ENCODE measurements at places on chromosomes 7 and 10. TPM values are rescaled to one million over a fixed set of nuclear protein-coding genes. Genes with fewer than 3 reads are reported as not detected.

DNA sequence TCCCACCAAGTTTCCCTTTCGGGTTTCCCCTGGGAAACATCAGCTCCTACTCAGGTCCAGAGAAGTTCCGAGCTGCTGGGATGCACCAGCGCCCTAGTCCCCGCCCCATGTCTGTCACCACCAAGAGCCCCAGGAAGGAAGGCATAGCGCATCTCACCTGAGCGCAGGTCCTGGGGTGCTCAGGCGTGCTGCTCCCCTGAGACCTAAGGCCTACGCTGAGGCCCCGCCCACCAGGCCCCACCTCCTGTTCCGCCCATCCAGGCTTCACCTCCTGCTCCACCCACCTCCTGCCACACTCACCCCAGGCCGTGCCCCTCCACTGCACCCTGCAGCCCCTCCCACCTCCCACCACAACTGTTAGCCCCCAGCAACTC is 1.2 kb upstream of the TFR2 start:
- no peaks in the 10 kb centered on the region for H3K27me3 ChIP-seq
- H3K4me1 ChIP-seq: no peaks in the 10 kb centered on the region

GRCh38 chr10:83582407-83583095 is 556.8 kb upstream of the GHITM start:
- no peaks in the 10 kb centered on the region for H3K27me3 ChIP-seq
- no peak for DNase-seq
- H3K4me1 ChIP-seq: no peaks in the 10 kb centered on the region
- H3K36me3 ChIP-seq: no peaks in the 10 kb centered on the region
- H3K27ac ChIP-seq: no peak overlapping the region

DNA sequence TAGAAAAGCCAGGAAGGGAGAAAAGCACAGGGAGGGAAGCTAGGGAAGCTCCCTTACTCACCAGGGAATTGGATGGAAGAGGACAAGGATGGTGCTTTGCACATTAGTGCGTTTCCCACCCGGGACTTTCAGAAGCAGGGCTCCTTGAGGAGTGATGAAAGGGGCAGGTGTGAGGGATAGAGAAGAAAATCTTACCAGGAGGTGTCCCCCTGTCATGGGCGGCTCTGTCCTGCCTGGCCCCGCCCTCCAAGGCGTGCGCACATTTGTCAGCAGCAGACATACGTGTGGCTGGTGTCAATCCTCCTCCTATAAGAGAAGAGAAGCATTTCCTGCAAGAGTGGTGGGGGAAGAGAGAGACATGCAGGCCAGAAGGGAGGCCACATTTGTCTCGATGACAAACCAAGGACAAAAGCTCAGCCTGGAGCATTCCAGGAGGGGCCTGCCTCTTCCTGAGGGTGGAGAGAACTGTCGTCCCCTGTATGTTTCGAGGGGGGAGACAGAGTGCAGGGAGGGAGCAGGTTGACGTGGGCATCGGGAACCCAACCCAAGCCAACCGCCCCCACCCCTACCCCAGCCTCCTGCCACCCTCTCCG is 47.4 kb upstream of the COMTD1 start:
- no peak overlapping the region for H3K27ac ChIP-seq
- H3K4me3 ChIP-seq: no peak overlapping the region
- no peaks in the 10 kb centered on the region for H3K36me3 ChIP-seq

GRCh38 chr7:148687555-148687954 is 11.1 kb upstream of the CUL1 start:
- H3K36me3 ChIP-seq: no peaks in the 10 kb centered on the region
- no peak overlapping the region for H3K27ac ChIP-seq
- no peaks in the 10 kb centered on the region for H3K4me1 ChIP-seq
- H3K27me3 ChIP-seq: no peaks in the 10 kb centered on the region
- no peak overlapping the region for H3K4me3 ChIP-seq
- DNase-seq: no peak

GRCh38 chr10:71746344-71747037 is 26.8 kb downstream of the VSIR start:
- peaks cover 17% of the 10 kb centered on the region for H3K4me1 ChIP-seq
- peak; percentile 65 for DNase-seq
- no peaks in the 10 kb centered on the region for H3K36me3 ChIP-seq
- no peak overlapping the region for H3K27ac ChIP-seq
- H3K4me3 ChIP-seq: no peak overlapping the region

GRCh38 chr7:50792342-50793119 is 9.8 kb upstream of the GRB10 start:
- DNase-seq: peak; percentile 52
- no peaks in the 10 kb centered on the region for H3K27me3 ChIP-seq
- peak overlapping the region; percentile 85 for H3K27ac ChIP-seq

GRCh38 chr7:109351493-109351892 is 781.8 kb downstream of the DNAJB9 start:
- DNase-seq: no peak
- H3K4me1 ChIP-seq: no peaks in the 10 kb centered on the region
- no peaks in the 10 kb centered on the region for H3K36me3 ChIP-seq
- H3K27ac ChIP-seq: no peak overlapping the region
- no peak overlapping the region for H3K4me3 ChIP-seq

- H3K36me3 ChIP-seq: no peaks in the 10 kb centered on the region
- peak overlapping the region; percentile 75 for H3K27ac ChIP-seq
- no peak overlapping the region for H3K4me3 ChIP-seq
Observed at GRCh38 chr10:97575127-97575668, 2.6 kb downstream of the ANKRD2 start.

DNA sequence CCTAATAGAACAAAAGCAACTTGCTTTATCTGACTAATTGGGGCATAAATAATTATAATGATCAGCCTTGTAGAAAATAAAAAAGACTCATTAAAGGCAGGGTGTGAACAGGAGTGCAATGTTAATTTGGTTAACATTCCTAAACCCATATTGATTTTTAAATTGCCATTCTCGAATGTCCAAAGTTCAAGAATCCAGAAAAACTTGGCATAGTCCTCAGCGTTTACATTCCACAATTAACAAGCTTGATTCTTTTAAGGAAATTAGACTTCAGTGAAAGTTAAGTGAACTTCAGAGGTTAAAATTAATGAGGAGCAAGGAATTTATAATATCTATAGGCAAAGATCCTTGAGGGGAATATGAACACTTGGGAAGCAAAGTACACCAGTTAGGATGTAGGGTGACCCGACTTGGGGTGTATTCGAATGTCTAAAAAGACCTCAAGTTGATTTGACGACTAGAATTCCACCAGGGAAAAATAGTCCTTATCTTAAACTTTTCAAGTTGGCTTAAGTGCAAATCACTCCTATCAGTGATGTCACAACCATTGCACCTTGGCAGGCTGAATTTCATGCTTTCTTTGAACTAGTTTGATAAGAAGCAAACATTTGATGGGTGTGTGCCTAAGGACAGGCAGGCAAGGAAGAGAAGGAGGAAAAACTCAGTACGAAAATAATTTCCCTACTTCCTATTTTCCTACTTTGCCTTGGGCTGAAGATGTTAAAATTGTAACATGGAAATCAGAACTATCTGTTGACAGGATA is 830.4 kb upstream of the COBL start:
- no peak overlapping the region for H3K4me3 ChIP-seq
- H3K36me3 ChIP-seq: no peaks in the 10 kb centered on the region
- no peaks in the 10 kb centered on the region for H3K4me1 ChIP-seq
- H3K27ac ChIP-seq: no peak overlapping the region
- H3K27me3 ChIP-seq: no peaks in the 10 kb centered on the region

DNA sequence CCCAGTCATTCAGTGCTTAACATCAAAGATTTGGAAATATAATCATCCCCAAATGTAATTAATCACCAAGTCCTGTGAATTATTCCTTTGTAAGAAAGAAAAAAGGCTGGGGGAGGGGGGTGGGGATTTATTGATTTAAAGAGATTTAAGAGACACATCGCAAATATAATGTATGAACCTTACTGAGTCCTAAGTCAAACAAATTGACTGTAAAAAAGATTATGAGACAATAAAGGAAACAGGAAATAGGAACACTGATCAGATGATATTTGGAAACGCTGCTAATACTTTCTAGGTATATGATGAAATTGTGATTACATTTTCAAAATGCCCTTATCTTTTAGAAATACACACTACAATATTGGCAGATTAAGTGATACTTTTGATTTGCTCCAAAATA is 92.5 kb downstream of the ATE1 start:
- H3K36me3 ChIP-seq: peaks cover 9% of the 10 kb centered on the region
- no peak overlapping the region for H3K27ac ChIP-seq
- no peak for DNase-seq
- no peak overlapping the region for H3K4me3 ChIP-seq
- H3K4me1 ChIP-seq: no peaks in the 10 kb centered on the region
- no peaks in the 10 kb centered on the region for H3K27me3 ChIP-seq

DNA sequence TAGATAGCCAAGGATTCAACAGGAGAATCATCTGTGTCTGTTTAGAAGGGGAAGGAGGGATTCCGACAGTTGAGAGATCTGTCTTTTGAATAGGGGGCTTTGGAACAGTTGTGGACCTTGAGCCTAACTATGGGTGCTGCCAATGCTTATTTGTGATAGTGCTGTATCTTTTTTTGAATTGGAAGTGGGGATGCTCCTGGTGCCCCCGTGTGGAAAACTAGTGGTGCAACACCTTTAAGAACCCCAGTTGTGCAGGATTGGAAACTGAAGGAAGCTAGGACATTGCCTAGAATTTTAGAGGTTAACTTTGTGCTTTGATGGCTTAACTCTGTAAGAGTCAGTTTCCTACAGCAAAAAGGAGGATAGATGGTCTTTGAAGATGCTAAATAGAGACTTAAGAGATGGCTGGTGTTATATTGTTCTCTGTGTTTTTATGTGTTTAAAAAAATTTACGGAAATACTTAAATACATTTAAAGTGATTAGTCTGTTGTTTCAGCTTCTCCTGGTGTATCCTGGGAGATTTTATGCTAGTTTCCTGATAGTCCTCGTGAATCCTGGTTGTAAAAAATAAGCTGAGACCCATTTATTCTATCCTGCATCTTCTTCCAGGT is 69.3 kb downstream of the AP3M1 start:
- no peaks in the 10 kb centered on the region for H3K27me3 ChIP-seq
- DNase-seq: peak; percentile 42

GRCh38 chr10:115772606-115773005 is 500.4 kb downstream of the GFRA1 start:
- no peak overlapping the region for H3K4me3 ChIP-seq
- no peaks in the 10 kb centered on the region for H3K4me1 ChIP-seq
- no peaks in the 10 kb centered on the region for H3K27me3 ChIP-seq

- no peaks in the 10 kb centered on the region for H3K4me1 ChIP-seq
- no peak overlapping the region for H3K4me3 ChIP-seq
- H3K27me3 ChIP-seq: no peaks in the 10 kb centered on the region
- no peak for DNase-seq
- no peak overlapping the region for H3K27ac ChIP-seq
Observed at GRCh38 chr10:22742678-22743077, 28.3 kb upstream of the PIP4K2A start.

- H3K27ac ChIP-seq: no peak overlapping the region
- H3K27me3 ChIP-seq: no peaks in the 10 kb centered on the region
- H3K36me3 ChIP-seq: peaks cover 4% of the 10 kb centered on the region
- H3K4me1 ChIP-seq: peaks cover 38% of the 10 kb centered on the region
Observed at GRCh38 chr10:5464546-5464945, 34.8 kb downstream of the CALML5 start.

- H3K4me3 ChIP-seq: no peak overlapping the region
- no peaks in the 10 kb centered on the region for H3K36me3 ChIP-seq
- H3K27ac ChIP-seq: no peak overlapping the region
- DNase-seq: no peak
- H3K27me3 ChIP-seq: no peaks in the 10 kb centered on the region
Observed at GRCh38 chr10:128657548-128657947, 531.3 kb upstream of the MKI67 start.

DNA sequence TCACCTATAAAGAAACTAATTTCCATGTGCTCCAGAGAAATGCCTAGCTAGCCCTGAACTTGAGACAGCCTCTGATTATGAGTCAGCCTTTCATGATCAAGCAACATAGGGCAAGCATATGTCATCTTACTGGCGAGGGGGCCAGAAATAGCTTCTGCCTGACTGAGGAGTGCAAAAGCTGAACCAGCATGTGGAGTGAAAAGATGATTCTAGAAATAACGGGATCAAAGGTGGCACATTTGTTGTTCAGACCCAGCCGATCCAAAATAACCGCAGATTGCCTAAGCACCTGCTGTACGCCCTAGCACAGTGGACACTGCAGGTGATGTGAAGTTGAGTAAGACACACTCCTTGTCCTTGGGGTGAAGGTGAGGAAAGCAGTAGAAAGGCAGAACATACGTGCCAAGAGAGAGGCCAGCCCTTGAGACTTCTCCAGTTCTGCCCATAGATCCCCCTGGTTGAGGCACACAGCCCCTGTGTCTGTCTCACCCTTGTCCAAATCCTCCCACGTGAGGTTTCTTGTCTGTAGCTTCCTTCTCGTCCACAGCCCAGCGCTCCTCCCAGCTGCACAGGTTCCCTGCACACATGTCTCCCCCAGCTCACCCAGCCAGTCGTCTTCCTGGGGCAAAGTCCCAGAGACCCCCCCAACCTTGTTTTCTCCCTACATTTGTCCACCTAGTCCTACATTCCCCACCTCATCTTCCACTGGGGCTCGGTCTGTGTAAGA is 2.8 kb upstream of the BCL7B start:
- no peak for DNase-seq
- no peaks in the 10 kb centered on the region for H3K27me3 ChIP-seq
- no peak overlapping the region for H3K27ac ChIP-seq
- no peak overlapping the region for H3K4me3 ChIP-seq
- H3K36me3 ChIP-seq: no peaks in the 10 kb centered on the region

DNA sequence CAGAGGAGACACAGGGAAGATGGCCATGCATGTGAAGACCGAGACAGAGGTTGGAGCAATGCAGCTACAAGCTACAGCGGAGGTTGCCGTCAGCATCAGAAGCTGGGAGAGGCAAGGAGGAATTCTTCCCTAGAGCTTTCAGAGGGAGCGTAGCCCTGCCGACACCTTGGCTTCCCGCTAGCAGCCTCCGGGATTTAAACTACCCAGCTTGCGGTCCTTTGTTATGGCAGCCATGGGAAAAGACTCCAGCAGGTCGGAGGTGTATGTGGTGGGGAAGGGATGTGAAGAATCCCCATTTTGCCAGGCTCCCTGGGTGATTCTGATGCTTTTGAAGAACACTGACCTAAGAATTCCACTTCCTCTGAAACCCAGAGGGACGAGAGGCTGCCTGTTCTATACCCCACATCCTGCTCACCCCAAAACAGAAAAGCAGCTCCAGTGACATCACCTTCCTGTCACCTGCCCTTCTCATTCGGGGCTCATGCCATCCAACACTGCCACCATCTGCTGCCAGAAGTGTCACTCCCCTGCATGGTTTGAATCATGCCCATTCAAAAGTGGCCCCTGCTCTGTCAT is 3.3 kb upstream of the SEPHS1 start:
- no peak overlapping the region for H3K27ac ChIP-seq
- no peak for DNase-seq

GRCh38 chr10:3406556-3406955 is 234.0 kb upstream of the PITRM1 start:
- H3K36me3 ChIP-seq: no peaks in the 10 kb centered on the region
- H3K4me1 ChIP-seq: no peaks in the 10 kb centered on the region
- no peak for DNase-seq
- H3K27me3 ChIP-seq: no peaks in the 10 kb centered on the region

GRCh38 chr10:50512743-50513416 is 110.9 kb downstream of the SGMS1 start:
- peaks cover 11% of the 10 kb centered on the region for H3K4me1 ChIP-seq
- H3K36me3 ChIP-seq: no peaks in the 10 kb centered on the region
- DNase-seq: no peak
- peak overlapping the region; percentile 42 for H3K27ac ChIP-seq
- H3K4me3 ChIP-seq: no peak overlapping the region
- no peaks in the 10 kb centered on the region for H3K27me3 ChIP-seq

CAMK2G gene
- polyA plus RNA-seq: 6.8 TPM

CYP2C9 gene
- polyA plus RNA-seq: 1,245 TPM

SH2B2 gene
- 0.65 TPM for polyA plus RNA-seq

MRLN gene
- polyA plus RNA-seq: not detected

ASAH2B gene
- 4.3 TPM for polyA plus RNA-seq

MALRD1 gene
- not detected for polyA plus RNA-seq

CYP3A7 gene
- polyA plus RNA-seq: 85.6 TPM

EMX2 gene
- not detected for polyA plus RNA-seq

WDR86 gene
- 0.35 TPM for polyA plus RNA-seq

CFAP70 gene
- polyA plus RNA-seq: 0.46 TPM

RBP4 gene
- polyA plus RNA-seq: 10,329 TPM

POU6F2 gene
- 0.24 TPM for polyA plus RNA-seq
